ENCODE measurements at places on chromosomes 4 and X.

DNA sequence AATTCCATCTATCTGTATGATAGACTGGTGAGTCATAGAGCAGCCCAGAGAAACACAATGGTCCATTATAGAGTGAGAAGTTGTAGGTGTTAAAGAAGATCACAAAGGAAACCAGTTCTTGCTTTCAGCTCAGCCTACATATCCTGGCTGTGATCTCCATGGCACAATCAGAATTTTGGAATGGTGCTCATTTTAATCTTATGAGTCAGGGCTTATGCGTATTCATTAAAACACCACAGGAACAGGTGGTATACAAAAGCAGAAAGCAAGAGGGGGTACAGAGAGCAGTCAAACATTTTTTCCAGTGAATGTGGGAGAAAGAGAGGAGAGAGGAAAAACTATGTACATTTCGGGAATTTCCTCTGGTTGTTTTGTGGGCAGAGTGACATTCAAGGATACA is 126.9 kb downstream of the MFAP3L start:
- DNase-seq: no peak

GRCh38 chr4:112765317-112765974 is 128.5 kb downstream of the LARP7 start:
- no peak for DNase-seq

GRCh38 chrX:126824338-126825007 is 4.9 kb downstream of the PRR32 start:
- DNase-seq: no peak

- no peak for DNase-seq
These were observed 124.4 kb downstream of the CHRDL1 start for GRCh38 chrX:110671068-110671803.

DNA sequence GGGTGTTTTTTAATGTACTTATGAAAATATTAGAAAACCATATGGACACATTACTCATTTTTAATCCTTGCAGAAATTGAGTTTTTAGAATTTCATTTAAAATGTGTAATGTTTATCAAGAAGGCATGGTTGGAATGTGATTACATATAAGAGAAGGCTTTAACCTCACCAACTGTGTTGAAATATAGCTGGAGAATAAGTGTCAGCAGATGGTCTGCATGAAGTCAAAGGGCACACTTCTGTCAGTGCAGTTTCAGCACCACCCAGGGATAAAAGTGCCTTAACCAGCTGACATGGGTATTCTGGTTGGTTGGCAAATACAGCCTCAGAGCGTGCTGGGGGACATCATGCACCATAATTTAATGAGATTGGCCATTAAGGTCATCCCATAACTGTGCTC is 21.2 kb upstream of the ANTXR2 start:
- no peak for DNase-seq

- DNase-seq: no peak
These were observed 45.5 kb downstream of the JAKMIP1 start for GRCh38 chr4:6154875-6155274.

DNA sequence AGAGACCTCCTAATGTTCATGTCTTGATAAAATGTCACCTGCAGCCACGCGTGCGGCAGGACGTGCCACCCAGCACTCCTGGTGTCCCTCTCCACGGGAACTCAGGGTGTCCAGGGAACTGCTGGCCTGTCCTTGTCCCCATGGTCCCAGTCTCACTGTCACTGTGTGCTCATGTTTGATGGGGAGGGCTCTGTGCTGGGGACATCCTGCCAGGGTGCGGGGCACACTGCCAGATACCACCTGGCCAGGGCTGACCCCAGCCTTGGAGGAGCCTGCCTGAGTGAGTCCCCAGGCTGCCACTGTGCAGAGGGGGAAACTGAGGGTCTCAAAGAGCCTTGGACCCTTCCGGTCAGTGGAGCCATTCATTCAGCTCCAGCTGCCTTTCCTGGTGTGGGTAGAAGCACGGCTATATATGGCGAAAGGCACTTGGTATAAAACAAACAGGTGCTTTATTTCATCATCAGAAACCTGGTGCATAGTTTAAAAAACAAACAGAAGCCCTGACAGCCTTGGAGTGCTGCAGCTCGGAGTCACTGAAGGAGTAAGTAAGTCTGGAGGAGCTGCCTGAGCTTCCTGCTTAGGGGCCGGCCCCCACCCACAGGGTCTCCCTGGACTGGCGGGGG is 33.0 kb downstream of the NOP14 start:
- no peak for DNase-seq

GRCh38 chr4:186148336-186148975 is 42.9 kb upstream of the CYP4V2 start:
- DNase-seq: no peak

DNA sequence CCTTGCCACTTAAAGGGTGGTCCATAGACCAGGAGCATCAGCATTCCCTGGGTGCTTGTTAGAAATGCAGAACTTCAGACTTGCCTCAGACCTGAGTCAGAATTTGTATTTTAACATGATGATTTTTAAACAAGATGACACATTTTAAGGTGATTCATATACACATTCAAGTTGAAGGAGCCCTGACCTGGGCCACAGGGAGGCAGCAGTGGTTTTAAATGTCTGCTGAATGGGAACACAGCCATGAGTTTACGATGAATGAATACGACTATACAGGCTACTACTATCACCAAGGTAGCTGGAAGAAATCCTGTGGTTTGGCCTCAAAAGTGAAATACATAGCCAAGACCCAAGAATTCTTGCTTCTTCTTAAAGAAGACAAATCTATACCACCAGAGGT is 2.9 kb downstream of the HDAC8 start:
- no peak for DNase-seq

GRCh38 chr4:3346146-3346545 is 53.3 kb downstream of the RGS12 start:
- no peak for DNase-seq

DNA sequence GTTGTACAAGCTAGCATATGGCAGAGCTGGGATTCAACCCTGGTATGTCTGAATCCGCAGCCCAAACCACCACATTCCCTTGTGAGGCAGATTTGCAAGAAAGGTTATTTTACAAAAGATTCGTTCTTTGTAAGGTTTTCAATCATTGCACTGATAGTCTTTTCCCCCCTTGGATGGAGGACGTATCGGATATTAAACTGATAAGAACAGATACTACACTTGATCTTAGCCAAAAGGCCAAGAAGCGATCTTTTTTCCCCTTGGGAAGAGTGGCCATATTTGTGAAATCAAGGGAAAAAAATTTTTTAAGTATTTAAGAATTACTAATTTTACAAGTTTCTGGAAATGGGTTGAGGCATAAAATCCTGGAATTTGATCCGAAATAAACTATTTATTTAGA is 34.4 kb upstream of the MSMO1 start:
- no peak for DNase-seq

DNA sequence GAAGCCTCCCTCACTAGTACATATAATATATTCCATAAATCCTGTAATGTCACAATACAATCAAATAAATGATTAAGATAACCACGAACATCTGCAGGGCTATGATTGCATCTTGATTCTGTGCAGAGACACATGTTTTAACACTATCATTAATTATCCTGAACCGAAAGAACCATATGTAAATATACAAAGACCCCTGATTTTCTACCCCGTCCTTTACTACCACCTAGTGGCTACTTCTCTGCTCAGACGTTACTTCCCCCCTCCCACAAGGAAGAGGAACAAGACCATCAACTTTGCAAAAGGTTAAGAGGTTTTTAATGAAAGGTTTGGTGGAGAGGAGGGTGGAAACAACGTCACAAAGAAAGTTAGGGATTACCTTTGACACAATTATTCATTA is 134.0 kb downstream of the COL4A6 start:
- DNase-seq: no peak

- no peak for DNase-seq
These were observed 216.1 kb upstream of the PSAPL1 start for GRCh38 chr4:7650606-7651385.

DNA sequence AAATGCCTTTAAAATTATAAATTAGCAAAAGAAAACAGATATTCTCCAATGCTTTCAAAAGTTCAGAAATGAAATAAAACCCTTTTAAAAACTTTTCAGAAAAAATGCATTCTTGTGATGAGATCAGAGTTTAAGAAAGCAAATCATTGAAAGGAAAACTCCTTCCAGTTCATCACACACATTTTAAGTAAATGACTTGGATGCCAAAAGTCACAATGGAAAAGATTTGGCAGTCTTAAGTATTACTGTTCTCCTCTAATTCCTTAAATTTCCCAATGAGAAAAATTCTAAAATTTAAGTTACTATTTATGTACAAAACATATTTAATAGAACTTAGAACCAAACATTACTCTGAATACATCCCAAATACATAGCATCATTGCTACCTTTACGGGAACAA is 21.1 kb downstream of the HOPX start:
- no peak for DNase-seq

GRCh38 chr4:55561889-55562288 is 15.2 kb upstream of the CLOCK start:
- DNase-seq: no peak

DNA sequence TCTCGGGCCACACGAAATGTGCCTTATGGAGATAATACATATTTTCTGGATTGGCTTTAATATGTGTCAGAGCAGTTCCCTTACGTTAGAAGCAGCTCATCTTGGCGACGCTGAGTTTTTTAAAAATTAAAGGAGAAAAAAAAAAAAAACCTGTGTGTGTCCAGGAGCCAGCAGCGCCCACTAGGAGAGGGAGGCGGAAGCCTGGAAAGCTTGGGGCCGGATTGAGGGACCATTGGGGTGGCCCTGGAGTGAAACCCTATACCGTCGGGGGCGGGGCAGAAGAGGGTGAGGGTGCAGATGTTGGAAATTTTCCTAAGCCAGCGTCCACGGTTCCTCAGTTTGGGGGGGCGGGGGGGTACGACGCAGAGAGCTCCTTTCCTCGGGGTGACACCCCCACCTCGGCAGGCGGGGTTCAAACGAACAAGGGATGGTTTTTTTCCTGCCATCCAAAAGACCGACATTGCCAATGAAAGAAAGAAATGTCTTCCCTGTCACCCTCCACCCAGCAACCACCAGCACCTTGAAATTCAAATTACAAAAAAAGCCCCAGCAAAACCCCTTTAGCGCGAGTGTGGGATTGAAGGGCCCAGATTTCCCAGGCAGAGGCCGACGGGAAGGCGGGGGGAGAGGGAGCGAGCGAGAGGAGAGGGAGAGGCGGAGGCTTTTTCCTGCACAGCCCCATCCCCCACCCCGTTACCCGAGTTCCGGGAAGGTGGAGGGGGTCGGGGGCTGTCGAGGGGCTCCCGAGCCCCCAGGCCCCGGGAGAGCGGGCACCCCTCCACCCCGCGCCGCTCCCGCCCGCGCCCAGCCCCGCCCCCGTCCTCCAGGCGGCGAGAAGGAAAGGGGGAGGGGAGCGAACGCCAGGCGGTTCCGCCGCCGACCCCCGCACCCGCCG is 859 bp downstream of the SMARCA1 start:
- no peak for DNase-seq

- no peak for DNase-seq
These were observed 20.7 kb downstream of the HHIP start for GRCh38 chr4:144666539-144667175.

GRCh38 chr4:629636-629914 is 4.2 kb downstream of the PDE6B start:
- no peak for DNase-seq

GRCh38 chr4:151905197-151905596 is 144.4 kb upstream of the GATB start:
- no peak for DNase-seq

GRCh38 chr4:80576796-80577195 is 241.3 kb downstream of the CFAP299 start:
- no peak for DNase-seq

GRCh38 chr4:98245226-98245625 is 16.0 kb upstream of the RAP1GDS1 start:
- no peak for DNase-seq

GRCh38 chrX:63434206-63434605 is 83.1 kb upstream of the SPIN4 start:
- no peak for DNase-seq
